Lower lobe of right lung (tissue), 2 donors: ENCODE measurements at places on chromosomes 3 and 15. TPM values are rescaled to one million over a fixed set of nuclear protein-coding genes. Genes with fewer than 3 reads are reported as not detected.

- no peak for DNase-seq
- H3K27me3 ChIP-seq = no peaks in the 10 kb centered on the region
- H3K27ac ChIP-seq = no peak overlapping the region
- H3K4me1 ChIP-seq = no peaks in the 10 kb centered on the region
- H3K36me3 ChIP-seq = no peaks in the 10 kb centered on the region
Measured at GRCh38 chr3:79178471-79179180, 589.2 kb downstream of the ROBO1 start.

DNA sequence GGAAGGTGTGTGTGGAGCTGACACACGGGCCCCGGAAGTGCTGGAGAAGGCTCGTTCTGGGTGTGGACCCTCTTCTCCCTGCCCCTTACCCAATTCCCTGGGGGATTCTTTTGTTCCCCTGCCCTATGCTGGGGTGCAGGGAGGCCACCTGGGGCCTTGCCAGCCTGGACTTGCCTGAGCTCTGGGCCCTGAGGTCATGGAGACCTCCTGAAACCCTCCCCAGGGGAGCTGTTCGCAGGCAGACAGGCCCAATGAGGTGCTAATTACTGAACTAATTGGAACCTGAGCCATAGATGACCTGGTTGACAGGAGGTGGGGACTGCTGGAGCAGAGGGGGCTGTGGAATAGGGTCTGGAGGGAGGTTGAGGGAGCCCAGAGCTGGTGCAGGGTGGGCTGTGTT, 9.4 kb upstream of the C15orf39 start:
- DNase-seq = no peak
- no peaks in the 10 kb centered on the region for H3K36me3 ChIP-seq
- peaks cover 11% of the 10 kb centered on the region for H3K4me1 ChIP-seq
- H3K27me3 ChIP-seq = no peaks in the 10 kb centered on the region
- H3K27ac ChIP-seq = no peak overlapping the region

FANCD2 gene
- total RNA-seq = 6.1 TPM

AMIGO3 gene
- not detected for total RNA-seq

CCDC33 gene
- 5.9 TPM for total RNA-seq
